ENCODE measurements at places on chromosomes 2 and 18. TPM values are rescaled to one million over a fixed set of nuclear protein-coding genes. Genes with fewer than 3 reads are reported as not detected.

DNA sequence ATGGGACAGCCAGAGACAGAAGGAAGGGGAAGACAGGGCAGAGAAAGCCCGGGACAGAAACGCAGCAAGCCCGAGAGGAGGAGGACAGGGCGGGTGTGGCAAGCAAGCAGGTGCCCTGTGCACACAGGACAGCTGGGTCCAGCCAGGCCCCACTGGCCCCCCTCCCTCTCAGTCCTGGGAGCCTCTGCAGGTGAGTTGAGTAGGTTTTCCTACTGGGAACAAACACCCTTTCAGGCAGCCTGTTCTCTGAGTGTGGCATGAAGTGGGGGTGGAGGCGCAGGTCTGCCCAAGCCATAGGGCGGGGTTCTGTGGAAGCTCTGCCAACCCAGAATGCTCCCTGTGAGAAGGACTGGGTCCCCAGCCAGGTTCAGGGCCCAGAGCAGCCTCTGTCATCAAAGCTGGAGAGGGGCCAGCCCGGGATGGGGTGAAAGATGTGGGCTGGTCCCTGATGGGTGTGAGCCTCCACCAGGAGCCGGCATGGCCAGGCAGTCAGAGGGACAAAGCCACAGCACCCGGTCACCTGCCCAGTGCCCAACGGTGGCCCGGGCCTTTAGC, 129.4 kb downstream of the TFCP2L1 start:
- 0 out of 3 replicates have a peak, but pooled peaks cover 6% of the 10 kb centered on the region for H3K36me3 ChIP-seq
- no peak overlapping the region for H3K27ac ChIP-seq
- H3K27me3 ChIP-seq = no peaks in the 10 kb centered on the region
- no peak for DNase-seq

GRCh38 chr2:120825370-120826259, 89.9 kb downstream of the GLI2 start:
- no peak overlapping the region for H3K27ac ChIP-seq
- H3K36me3 ChIP-seq = peaks cover 19% of the 10 kb centered on the region
- peaks cover 13% of the 10 kb centered on the region for H3K4me1 ChIP-seq
- no peaks in the 10 kb centered on the region for H3K27me3 ChIP-seq
- DNase-seq = no peak

- H3K27me3 ChIP-seq = no peaks in the 10 kb centered on the region
- no peaks in the 10 kb centered on the region for H3K36me3 ChIP-seq
- no peak overlapping the region for H3K4me3 ChIP-seq
- no peak overlapping the region for H3K27ac ChIP-seq
- no peaks in the 10 kb centered on the region for H3K4me1 ChIP-seq
- no peak for DNase-seq
Observed at GRCh38 chr18:23351521-23351920, 101.6 kb upstream of the RIOK3 start.

GRCh38 chr2:198991431-198991830, 466.3 kb downstream of the SATB2 start:
- no peaks in the 10 kb centered on the region for H3K4me1 ChIP-seq
- H3K27me3 ChIP-seq = no peaks in the 10 kb centered on the region
- H3K4me3 ChIP-seq = no peak overlapping the region
- DNase-seq = no peak

- H3K36me3 ChIP-seq = peaks cover 31% of the 10 kb centered on the region
- H3K4me3 ChIP-seq = no peak overlapping the region
- H3K27ac ChIP-seq = no peak overlapping the region
- H3K27me3 ChIP-seq = no peaks in the 10 kb centered on the region
- DNase-seq = no peak
Observed at GRCh38 chr18:60329131-60329530, 43.4 kb downstream of the MC4R start.

GRCh38 chr2:95284886-95285541, 10.8 kb downstream of the PROM2 start:
- no peak overlapping the region for H3K27ac ChIP-seq
- H3K27me3 ChIP-seq = no peaks in the 10 kb centered on the region
- H3K4me3 ChIP-seq = no peak overlapping the region
- H3K4me1 ChIP-seq = no peaks in the 10 kb centered on the region
- no peak for DNase-seq
- peaks cover under 1% of the 10 kb centered on the region for H3K36me3 ChIP-seq

GRCh38 chr2:206533977-206534376, 90.6 kb downstream of the ADAM23 start:
- H3K27ac ChIP-seq = no peak overlapping the region
- no peaks in the 10 kb centered on the region for H3K4me1 ChIP-seq
- H3K4me3 ChIP-seq = no peak overlapping the region
- no peaks in the 10 kb centered on the region for H3K36me3 ChIP-seq
- no peak for DNase-seq

GRCh38 chr2:3774336-3774735, 71.0 kb downstream of the DCDC2C start:
- no peak overlapping the region for H3K4me3 ChIP-seq
- H3K4me1 ChIP-seq = no peaks in the 10 kb centered on the region
- no peaks in the 10 kb centered on the region for H3K27me3 ChIP-seq
- H3K36me3 ChIP-seq = no peaks in the 10 kb centered on the region
- no peak overlapping the region for H3K27ac ChIP-seq

DNA sequence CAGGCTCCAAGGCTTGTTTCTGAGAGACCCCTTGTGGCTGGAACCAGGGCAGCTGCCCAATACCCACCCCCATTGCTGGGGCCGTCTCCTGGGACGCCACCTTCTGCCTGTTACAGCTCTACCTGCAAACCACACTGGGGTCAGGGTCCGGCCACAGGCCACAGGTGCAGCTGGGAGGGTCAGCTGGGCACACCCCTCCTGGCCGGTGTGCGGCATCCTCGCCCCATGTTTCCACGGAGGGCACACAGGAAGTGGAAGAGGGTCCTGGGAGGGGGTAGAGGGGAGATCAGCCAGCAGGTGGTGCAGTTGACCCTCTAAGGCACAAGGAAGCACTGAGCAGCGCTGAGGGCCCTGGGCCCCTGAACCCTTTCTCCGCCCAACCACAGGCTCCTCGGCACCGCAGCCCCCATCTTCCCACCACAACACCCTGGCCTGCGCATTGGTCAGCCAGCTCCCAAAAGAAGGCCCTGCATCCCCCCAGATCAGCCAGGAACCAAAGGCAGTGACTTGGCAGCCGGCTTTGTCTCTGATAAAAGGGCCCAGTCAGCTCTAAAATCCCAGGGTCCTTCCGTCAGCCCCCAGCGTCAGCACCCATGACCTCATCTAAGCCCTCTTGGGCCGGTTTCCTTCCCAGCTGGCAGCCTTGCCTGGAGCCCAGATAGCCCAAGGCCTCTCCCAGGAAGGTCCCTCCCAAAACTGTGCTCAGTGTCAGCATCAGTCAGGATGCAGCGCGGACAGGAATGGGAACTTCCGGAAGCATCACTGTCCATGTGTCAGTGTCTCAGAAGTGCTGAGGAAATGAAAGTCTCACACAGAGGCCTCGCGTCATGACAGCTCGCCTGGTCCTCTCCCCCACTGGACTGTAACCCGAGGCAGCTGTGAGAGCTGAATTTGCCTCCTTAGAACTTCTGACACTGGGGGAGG, 1.7 kb downstream of the ERFE start:
- no peaks in the 10 kb centered on the region for H3K36me3 ChIP-seq
- no peak overlapping the region for H3K27ac ChIP-seq
- H3K4me3 ChIP-seq = peak overlapping the region; percentile 79
- H3K27me3 ChIP-seq = peaks cover 15% of the 10 kb centered on the region

DNA sequence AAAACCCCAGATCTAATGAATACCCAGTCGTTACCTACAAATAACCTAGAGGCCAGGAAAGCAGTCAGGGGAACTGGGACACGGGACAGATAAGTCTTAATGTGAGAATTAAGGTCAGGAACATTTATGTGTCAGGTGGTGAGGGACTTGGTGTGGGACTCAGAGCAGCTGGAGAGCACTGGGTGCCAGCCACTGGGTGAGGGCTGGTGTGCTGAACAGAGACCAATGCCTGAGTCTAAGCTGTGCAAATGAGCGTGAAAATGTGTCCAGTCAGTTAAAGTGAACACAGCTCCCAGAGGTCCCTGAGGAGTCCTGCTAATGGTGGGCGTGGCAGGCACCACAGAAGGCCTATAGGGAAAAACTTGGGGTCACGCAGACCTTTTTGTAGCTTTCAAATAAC, 225.9 kb downstream of the C1D start:
- no peaks in the 10 kb centered on the region for H3K4me1 ChIP-seq
- no peaks in the 10 kb centered on the region for H3K36me3 ChIP-seq
- H3K27ac ChIP-seq = no peak overlapping the region
- no peak overlapping the region for H3K4me3 ChIP-seq

DNA sequence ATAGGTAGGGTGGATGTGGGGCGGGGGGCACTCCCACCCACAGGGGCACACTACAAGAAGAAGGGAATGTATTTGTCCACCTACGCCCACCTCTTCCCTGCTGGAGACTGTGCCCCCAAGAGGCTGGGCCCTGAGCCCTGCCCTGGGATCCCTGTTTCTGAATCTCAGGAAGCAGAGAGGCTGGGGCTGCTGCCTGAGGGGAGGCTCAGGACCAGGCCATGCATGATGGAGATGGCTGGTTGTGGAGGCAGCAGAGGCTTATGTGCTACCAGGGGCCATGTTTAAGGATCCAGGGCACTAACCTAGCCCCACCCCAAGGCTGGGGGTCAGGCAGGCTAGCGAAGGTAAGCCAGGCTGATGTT, 81.1 kb upstream of the OTOF start:
- no peaks in the 10 kb centered on the region for H3K4me1 ChIP-seq
- no peak overlapping the region for H3K4me3 ChIP-seq
- no peaks in the 10 kb centered on the region for H3K36me3 ChIP-seq
- no peaks in the 10 kb centered on the region for H3K27me3 ChIP-seq

DNA sequence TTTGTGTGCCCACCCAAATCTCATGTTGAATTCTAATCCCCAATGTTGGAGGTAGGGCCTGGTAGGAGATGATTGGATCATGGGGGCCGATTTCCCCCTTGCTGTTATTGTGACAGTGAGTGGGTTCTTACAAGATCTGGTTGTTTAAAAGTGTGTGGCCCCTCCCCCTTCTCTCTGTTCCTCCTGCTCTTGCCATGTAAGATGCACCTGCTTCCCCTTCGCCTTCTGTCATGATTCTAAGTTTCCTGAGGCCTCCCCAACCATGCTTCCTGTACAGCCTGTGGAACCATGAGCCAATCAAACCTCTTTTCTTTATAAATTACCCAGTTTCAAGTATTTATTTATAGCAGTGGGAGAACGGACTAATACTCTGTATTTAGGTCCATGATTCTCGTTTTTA, 588.1 kb downstream of the DCDC2C start:
- H3K27me3 ChIP-seq = no peaks in the 10 kb centered on the region
- H3K27ac ChIP-seq = no peak overlapping the region
- H3K4me1 ChIP-seq = no peaks in the 10 kb centered on the region
- no peak overlapping the region for H3K4me3 ChIP-seq

- no peaks in the 10 kb centered on the region for H3K4me1 ChIP-seq
- H3K4me3 ChIP-seq = no peak overlapping the region
- DNase-seq = no peak
Observed at GRCh38 chr18:47313901-47314300, 62.4 kb upstream of the SKOR2 start.

DNA sequence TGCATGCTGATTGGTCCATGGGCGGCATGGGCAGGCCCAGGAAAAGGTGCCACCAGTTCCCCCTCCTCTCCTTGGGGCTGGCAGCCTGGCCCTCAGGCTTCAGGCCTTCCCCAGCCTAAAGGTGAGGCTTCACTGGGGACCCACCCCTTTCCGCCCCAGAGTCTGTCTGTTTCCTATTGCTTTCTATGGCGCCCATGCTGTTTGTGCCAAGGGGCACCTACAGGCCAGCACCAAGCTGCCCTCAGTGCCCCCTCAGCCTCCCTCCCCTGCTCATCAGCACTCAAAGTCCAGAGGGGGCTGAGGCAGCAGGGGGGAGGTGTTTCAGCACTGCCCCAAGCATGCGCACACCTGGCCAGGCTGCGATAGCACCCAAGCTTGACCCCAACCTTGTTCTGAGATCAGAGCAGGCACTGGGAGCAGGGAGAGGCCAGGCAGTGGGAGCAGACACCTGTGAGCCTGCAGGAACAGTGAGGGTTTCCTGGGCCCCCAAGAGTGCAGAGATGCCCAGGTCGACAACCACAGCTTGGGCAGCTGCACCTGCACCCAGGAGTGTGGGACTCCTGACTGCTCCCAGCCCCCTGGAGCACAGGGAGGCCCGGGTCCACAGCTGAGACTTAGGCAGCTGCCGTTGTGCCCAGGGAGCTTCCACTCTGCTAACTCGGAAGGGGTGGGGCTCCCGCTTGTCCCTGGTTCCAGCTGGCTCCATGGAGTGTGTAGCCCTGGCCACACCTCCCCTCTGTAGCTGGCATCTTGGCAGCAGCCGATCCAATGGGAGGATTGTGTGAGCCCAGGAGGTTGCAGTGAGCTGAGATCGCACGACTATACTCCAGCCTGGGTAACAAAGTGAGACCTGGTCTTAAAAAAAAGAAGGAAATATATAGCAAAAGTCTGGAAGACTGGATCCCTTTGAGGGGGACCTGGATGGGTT, 69.1 kb downstream of the NCAPH start:
- DNase-seq = no peak
- no peaks in the 10 kb centered on the region for H3K4me1 ChIP-seq
- H3K36me3 ChIP-seq = no peaks in the 10 kb centered on the region
- H3K27me3 ChIP-seq = no peaks in the 10 kb centered on the region
- no peak overlapping the region for H3K4me3 ChIP-seq

DNA sequence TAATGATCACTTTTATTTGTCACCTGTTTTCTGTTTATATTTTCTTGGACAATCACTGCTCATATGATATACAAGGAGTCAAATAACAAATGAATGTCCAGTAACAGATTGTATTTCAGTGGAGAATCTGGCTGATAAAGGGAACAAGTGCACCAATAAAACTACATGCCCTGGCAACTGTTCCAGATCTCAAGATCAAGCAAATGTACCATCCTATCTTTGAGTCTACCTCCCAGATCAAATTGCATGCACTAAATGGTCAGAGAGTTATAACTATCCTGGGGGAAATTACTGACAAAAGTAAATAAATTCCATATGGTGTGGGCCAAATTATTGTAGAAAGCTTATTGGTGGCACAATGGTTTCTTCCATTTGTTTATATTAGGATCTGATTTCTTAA, 452.8 kb downstream of the MBD2 start:
- no peaks in the 10 kb centered on the region for H3K4me1 ChIP-seq
- no peak overlapping the region for H3K4me3 ChIP-seq
- H3K27ac ChIP-seq = no peak overlapping the region
- no peak for DNase-seq
- H3K27me3 ChIP-seq = no peaks in the 10 kb centered on the region

DNA sequence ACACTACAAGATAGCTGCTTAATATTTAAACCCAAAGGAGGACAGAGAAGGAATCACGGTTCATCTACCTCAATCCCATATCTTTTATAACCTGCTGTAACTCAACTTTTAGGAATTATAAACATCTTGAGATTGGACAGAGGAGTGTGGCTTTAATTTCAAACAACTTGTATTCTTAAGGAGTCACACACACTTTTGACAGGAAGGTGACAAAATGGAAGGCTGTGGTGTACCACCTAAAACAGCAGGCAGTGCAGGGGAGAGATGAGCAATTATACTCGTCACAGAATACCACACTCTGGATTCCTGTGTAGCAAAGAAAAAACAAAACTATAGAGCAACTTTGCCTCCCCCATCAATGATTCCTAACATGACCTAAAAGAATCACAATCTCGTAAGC, 194.8 kb downstream of the ZEB2 start:
- H3K36me3 ChIP-seq = no peaks in the 10 kb centered on the region
- DNase-seq = no peak
- H3K27me3 ChIP-seq = no peaks in the 10 kb centered on the region
- H3K4me3 ChIP-seq = no peak overlapping the region

The NEMP2 gene
- total RNA-seq = 6.6 TPM

The TAF1B gene
- total RNA-seq = 31.9 TPM

The C2orf69 gene
- total RNA-seq = 22.0 TPM

The LBX2 gene
- total RNA-seq = 1.1 TPM

The DIPK1C gene
- not detected for total RNA-seq

The TIGD1 gene
- 6.3 TPM for total RNA-seq

The GNAL gene
- total RNA-seq = 23.8 TPM

The CYP27C1 gene
- total RNA-seq = 2.3 TPM

Data from H9 (cell line).